ENCODE measurements at places on chromosomes 1 and 21.

DNA sequence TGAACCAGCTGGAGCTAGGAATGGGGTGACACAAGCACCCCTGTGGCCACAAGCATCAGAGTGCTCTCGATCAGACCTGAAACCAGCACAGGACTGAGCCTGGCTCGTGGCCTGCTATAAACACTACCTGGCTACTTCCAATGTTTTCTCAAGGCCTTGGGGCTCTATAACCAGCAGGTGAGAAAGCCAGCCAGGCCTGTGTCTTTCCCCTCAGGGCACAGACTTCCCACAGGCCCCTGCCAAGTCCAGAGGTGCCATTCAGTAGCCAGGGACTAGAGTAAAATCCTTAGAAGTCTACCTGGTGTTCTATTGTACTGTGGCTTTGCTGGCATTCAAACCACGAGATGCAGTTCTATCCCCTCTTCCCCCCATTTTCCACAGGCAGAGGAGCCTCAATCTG is 22.6 kb downstream of the OR2G3 start:
- no peak for DNase-seq

GRCh38 chr1:180062452-180062971 is 92.2 kb upstream of the QSOX1 start:
- no peak for DNase-seq

- DNase-seq: no peak
These were observed 10.7 kb upstream of the ZP4 start for GRCh38 chr1:237901299-237901934.

DNA sequence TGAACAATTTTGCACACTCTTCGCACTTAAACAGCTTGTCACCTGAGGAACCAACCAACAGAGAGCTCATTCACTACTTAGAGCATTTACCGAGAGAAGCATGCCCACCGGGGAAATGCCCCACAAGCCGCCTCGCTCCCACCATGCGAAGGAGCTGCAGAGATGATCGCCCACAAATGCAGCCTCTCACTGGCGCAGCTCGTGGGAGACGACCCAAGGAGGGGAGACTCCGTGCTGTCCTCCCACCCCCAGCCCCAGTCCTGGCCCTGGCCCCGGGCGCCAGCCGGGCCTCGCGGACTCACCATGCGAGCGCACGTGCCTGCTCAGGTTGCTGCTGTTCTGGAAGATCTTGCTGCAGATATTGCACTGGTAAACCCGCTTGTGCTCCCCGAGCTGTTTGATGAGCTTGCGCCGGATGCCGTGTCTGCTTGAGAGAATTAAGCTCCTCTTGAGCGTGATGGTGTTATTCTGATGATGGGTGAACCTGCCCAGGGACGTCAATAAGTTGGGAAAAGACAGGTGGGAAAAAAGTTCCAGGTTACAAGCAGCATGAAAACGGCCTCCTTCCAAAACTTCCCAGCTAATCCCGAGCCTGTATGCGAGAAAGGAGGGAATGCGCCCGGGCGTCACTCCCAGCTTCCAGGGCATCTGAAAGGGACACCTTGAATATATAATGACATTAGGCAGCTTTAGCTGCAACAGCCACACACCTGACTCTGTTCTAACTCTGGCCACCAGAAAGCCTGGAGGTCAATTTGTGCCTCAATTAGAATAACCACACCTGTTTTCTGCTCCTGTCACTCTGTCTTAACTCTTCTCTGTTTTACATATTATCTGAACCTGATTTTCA is 42.8 kb downstream of the PRDM15 start:
- DNase-seq: no peak

- DNase-seq: no peak
These were observed 425.9 kb upstream of the RUNX1 start for GRCh38 chr21:35475009-35475408.

GRCh38 chr1:203686091-203686632 is 59.5 kb downstream of the ATP2B4 start:
- DNase-seq: no peak

GRCh38 chr1:189983166-189983890 is 494.3 kb downstream of the BRINP3 start:
- DNase-seq: no peak

DNA sequence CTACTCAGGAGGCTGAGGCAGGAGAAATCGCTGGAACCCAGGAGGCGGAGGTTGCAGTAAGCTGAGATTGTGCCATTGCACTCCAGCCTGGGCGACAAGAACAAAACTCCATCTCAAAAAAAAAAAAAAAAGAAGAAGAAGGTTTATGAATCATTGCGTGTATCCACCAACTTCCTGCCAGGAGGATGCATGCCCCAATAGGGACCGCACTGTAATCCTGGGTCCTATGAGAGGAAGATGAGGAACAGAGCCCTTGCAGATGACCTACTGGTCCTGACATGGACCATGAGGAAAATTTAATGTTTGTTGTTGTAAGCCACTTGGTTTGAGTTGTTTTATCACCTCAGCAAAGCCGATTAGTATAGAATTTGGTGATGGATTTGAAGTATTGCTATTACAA is 56.7 kb downstream of the PTGS2 start:
- no peak for DNase-seq

DNA sequence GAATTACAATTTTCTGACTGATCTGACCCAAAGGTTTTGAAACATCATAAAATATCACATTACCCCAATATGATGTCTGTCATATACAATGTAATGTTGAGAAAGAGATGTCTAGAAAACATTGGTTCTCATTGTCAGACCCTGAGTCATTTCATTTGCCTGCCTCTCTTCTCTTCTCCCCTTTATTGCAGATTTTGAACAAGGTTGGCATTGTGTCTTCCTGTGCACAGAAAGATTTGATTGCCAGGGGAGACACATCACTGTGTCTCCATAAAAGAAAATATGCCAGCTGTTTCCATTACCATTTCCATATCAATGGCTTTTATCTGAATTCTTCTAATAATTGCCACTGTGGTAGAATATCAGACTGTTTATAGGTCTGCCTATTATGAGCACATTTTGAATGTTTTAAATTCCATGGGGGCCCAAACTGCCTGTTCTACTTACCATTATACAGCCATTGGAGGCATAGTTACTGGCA is 65.6 kb downstream of the IFI44 start:
- no peak for DNase-seq

DNA sequence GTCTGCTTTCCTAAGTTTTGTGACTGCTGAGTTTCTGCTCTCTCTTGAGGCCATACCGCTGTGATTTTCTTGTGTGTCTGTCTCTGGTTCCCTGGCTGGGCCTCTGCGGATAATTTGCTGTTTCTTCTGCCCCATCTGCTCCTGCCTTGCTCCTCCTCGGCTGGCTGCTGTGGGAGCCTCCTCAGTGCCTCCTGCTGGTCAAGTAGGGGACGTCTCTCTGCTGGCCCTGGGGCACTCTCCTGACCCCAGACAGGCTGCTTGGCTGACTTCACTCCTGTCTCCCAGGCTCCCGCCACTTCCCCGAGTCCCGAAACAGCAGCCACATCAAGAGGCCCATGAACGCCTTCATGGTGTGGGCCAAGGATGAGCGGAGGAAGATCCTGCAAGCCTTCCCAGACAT is 28.5 kb downstream of the ETNK2 start:
- DNase-seq: no peak

- DNase-seq: no peak
These were observed 22.8 kb downstream of the WDR26 start for GRCh38 chr1:224411766-224412165.

GRCh38 chr1:234851450-234852438 is 241.8 kb upstream of the IRF2BP2 start:
- DNase-seq: no peak

DNA sequence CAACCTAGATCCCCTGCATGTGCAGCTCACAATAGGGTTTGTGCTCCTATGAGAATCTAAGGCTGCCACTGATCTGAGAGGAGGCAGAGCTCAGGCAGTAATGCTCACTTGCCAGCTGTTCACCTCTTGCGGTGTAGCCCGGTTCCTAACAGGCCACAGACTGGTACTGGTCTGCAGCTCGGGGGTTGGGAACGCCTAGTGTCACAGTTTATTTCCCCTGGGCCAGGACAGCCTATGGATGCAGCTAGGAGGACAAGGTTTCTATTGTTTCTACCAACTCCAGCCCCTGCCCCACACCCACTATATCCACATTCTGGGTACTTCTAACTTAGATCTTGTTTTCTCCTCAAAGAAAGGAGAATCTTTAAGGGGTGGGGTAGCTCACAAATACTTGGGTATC is 58.7 kb upstream of the PRRC2C start:
- DNase-seq: no peak

DNA sequence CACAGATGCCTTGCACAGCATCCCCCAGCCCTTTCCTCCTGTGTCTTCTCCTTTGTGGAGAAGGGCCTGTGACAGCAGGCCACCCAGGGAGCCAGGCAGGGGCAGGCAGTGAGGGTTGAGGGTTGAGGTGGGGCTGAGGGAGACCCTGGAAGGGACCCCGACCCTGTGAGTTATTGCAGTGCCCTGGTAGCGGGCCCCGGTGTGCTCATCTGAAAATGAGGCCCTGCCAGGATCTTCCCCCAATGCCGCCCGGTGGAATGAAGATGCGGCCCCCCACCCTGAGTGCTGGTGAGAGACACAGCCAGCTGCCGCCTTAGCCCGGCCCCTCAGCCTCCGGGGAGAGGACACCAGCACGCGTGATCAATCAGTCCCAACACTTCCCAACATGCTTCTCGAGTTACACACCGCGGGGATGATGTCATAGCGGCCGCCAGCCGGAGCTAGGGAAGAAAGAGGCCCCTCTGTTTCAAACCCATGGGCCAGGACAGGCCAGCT is 36.2 kb upstream of the ACTRT2 start:
- no peak for DNase-seq

DNA sequence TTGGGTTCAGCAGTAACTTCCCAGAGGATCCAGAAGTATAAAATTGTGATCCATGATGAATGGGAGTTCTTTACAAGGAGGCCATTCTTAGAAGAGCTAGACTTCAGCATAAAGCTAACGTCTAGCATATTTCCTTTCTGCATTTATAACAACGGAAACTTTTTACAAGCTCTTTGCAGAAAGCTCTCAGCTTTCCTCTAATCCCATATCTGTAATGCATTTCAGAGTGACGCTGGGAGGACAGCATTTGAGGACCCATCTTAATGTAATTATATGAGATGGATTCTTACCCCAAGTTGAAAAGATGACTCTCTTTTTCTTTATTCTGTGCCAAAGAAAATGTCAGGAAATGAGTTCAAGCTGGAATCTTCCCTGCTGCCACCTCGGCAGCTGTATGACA is 132.0 kb upstream of the CACHD1 start:
- DNase-seq: no peak

All from Panc1 (cell line).